ENCODE measurements at places on chromosomes 3 and 15.

DNA sequence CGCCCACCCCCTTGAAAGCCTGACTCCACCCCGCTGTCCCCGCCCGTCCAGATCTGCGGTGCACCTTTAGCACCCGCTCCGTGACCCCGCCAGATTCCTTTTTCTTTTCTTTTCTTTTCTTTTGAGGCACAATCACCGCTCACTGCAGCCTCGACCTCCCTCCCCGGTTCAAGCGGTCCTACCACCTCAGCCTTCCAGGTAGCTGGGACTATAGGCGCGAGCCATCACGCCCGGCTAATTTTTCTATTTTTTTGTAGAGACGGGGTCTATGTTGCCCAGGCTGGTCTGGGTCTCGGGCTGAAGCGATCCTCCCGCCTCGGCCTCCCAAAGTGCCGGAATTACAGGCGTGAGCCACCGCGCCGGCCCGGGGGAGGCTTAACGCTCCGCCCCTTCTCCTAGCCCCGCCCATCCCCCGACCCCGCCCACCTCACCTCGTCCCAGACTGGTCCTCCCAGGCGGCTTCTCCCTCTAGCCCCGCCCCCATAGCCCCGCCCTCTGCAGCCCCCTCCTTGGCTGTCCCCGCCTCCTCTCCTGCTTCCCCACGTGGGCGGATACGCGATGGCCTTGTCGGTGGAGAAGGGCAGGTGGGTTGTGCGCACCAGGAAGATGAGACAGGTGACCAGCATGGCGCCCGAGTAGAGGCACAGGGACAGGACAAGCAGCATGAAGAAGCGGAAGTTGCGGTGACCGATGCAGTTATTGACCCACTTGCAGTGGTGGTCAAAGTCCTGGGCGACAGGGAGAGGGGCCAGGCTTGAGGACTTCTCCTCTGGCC, 3.2 kb downstream of the ZDHHC19 start:
- no peak for DNase-seq

DNA sequence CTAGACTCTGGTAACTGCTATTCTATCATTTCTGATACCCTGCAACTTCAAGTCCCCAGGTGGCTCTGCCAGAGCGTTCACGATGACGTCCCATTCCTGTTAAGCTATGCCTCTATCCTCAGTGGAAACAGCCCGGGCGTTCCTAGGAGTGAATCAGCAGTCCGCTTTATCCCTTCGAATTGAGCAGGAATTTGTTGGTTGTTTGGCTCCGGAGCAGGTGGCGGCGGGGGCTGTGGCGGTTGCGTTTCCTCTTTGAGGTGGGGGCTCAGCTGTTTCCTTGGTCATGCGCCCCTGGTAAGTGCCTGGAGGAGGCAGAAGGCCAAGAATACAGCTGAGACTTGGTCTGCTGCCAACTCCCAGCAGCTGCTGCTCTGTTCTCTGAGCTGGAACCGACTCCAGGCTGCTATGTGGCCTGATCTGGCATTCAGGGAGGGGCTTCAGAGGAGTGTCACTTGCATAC, 25.2 kb downstream of the ARPP21 start:
- DNase-seq: peak; percentile 44

GRCh38 chr15:42024303-42024702, 3.5 kb upstream of the PLA2G4E start:
- DNase-seq: no peak

- DNase-seq: no peak
Measured at GRCh38 chr15:97517737-97518136, 442.8 kb upstream of the ARRDC4 start.

- no peak for DNase-seq
Measured at GRCh38 chr3:144859161-144859560, 887.5 kb downstream of the DIPK2A start.

- DNase-seq: no peak
Measured at GRCh38 chr3:56147354-56147753, 320.9 kb downstream of the ERC2 start.

DNA sequence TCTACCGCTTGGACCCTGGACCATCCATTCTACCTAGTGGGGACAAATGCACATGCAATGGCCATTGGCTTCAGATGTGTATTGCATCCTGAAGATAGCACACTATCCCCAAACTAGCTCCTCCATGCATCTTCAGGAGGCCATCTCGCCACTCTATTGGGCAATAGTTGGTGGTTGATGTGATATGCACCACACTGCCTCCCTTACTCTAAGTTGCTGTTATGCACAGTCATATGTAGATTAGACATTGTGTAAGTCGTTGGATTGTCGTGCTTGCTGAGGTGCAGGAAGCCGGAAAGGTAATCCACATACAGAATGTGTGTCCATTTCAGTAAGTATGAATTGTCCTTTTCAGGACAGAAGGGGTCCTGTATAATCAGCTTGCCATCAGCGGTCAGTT, 26.7 kb upstream of the PLA2G4D start:
- no peak for DNase-seq

GRCh38 chr15:63943829-63944680, 102.2 kb downstream of the DAPK2 start:
- no peak for DNase-seq

GRCh38 chr3:155368786-155369185, 75.3 kb upstream of the STRIT1 start:
- DNase-seq: no peak

- no peak for DNase-seq
Measured at GRCh38 chr3:194908496-194908895, 222.8 kb downstream of the FAM43A start.
